ENCODE measurements at places on chromosomes 5 and 9.

DNA sequence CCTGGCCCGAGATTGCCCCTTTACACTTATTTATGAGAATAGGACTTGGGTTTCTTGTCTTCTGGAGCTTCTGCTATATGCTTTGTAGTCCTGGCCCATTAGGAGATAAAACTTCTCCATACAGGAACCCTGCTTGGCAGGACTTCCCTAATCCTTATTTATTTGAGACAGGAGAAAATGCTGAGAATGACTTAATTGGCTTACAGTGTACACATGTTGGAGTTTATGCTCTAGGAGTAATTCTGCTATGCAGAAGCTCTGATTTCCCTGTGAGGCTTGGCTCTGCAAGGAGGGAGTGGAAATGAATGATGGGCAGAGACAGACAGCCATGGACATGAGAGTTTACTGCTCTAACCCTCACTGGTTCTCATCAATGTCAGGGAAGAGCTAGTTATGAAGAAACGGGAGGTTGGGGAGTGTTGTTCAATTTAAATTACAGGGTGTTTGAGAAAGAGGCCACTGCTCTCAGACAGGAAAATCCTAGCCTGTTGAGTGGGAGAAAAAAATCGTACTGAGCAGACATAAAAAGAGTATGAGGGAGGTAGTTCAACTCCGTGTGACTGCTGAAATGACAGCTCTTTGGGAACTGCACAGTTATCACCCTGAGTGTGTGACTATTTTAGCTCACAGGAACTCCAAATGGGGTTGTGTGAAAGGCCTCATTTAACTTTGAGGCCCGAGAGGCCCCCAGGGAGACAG is 37.5 kb downstream of the ACTBL2 start:
- no peak for DNase-seq

DNA sequence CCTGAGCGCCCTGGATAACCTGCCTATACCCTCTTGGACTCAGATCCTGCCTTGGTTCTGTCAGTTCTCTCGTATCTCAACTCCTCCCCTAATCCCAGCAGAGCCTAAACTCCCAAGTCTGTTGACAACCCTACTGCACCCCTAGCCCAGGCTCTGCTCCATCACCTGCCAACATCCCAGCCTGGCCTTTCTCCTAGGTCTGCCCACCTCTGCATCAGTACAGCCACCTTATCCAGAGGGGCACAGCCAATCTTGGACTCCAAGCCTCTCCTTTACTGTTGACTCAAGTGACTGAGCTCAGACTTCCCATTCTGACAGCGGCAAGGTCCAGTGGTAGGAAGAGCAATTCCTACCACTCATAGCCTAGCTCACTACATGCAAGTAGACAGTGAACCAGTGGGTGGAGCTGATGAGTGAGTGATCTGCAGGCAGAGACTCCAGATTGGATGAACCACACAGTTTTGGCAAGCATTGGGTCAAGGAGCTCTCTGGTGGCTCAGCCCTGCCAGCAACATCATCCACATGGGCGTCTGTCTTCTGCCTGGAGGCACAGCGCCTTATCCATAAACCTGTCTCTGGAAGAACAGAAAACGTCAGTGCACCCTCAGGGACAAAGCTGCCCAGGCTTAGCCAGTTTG is 26.5 kb downstream of the TRMO start:
- DNase-seq = no peak

GRCh38 chr9:90841213-90841612 is 39.6 kb downstream of the SYK start:
- DNase-seq = no peak

DNA sequence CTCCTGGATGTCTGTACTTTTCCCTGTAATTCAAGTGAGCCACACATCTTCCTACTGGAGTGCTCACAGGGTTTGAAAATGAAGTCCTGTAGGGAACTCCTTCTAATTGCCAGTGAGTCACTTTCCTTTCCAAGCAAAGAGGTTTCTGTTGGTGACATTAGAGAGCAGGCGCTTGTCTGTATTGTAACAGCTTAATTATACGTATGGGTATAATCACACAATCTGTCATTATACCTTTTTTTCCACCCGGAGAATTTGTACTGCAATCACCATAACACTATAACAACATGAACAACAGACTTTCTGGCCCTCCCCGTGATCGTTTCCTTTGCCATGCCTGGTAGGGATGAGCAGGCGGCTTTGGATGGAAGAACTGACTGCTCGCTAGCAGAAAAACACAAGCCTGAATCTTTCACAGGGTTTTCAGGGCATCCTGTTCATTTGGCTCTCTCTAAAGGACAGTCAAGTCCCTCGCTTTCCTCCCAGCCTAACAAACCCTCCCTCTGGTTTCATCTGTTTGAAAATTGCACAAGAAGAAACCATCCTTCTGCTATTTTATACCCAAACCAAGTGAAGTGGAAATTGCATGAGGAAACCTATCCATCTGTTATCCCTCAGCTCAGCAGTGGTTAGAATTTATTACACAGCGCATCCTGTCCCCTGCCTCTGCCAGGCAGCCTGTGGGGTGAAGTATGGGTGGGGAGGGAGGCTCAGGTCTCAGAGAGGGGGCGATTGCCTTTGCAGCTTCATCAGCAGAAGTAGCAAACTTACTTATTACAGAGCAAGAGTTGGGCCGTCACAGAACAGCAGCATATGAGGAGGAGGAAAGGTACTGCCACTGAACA is 307.0 kb upstream of the TLE4 start:
- peak; percentile 87 for DNase-seq

Measured in NCI-H748 treated with DMSO at 0.1 percent for 48 hours (cell line).